ENCODE measurements at places on chromosomes 1 and 21. TPM values are rescaled to one million over a fixed set of nuclear protein-coding genes. Genes with fewer than 3 reads are reported as not detected.

CDKN2C gene
- 11.4 TPM for total RNA-seq

GPR25 gene
- not detected for total RNA-seq

ARHGAP29 gene
- total RNA-seq, result 11.2 TPM

AMY2A gene
- not detected for total RNA-seq

NPHS2 gene
- not detected for total RNA-seq

DNASE2B gene
- total RNA-seq, result not detected

KIF2C gene
- total RNA-seq, result 35.1 TPM

RORC gene
- 0.05 TPM for total RNA-seq

LAMC1 gene
- 104 TPM for total RNA-seq

CRP gene
- total RNA-seq, result not detected

SCYL3 gene
- 3.3 TPM for total RNA-seq

FCAMR gene
- total RNA-seq, result not detected

TSTD1 gene
- 0.48 TPM for total RNA-seq

ST3GAL3 gene
- total RNA-seq, result 2.8 TPM

CLDN14 gene
- 0.07 TPM for total RNA-seq

S100A1 gene
- total RNA-seq, result 0.87 TPM

LDLRAD1 gene
- not detected for total RNA-seq

RAP1GAP gene
- total RNA-seq, result 10.5 TPM

TNNI3K gene
- total RNA-seq, result not detected

PEAR1 gene
- total RNA-seq, result 7.0 TPM

MLLT11 gene
- 13.5 TPM for total RNA-seq

RPTN gene
- 0.02 TPM for total RNA-seq

FCN3 gene
- not detected for total RNA-seq

PTGFR gene
- total RNA-seq, result not detected

ELF3 gene
- total RNA-seq, result 109 TPM

SPRR3 gene
- not detected for total RNA-seq

ATP1A4 gene
- not detected for total RNA-seq

NGF gene
- 0.38 TPM for total RNA-seq

OR2L3 gene
- not detected for total RNA-seq

CD1E gene
- not detected for total RNA-seq

KIAA1614 gene
- 1.4 TPM for total RNA-seq

SMYD2 gene
- 38.0 TPM for total RNA-seq

PRAMEF14 gene
- not detected for total RNA-seq

BRDT gene
- not detected for total RNA-seq

All from A549 treated with AZD2906 at 1 μM for 4 hours (cell line).